WTC11 (cell line): ENCODE measurements at places on chromosomes 13 and 19. TPM values are rescaled to one million over a fixed set of nuclear protein-coding genes. Genes with fewer than 3 reads are reported as not detected.

GRCh38 chr19:46886546-46887239 lies 25.9 kb downstream of the ARHGAP35 start:
- DNase-seq: no peak
- H3K27ac ChIP-seq: peak overlapping the region; percentile 75; the same call in 1 of the 2 replicates
- H3K4me1 ChIP-seq: peaks cover 10% of the 10 kb centered on the region; the same call in 1 of the 2 replicates
- no peak overlapping the region for H3K4me3 ChIP-seq
- no peaks in the 10 kb centered on the region for H3K27me3 ChIP-seq
- H3K36me3 ChIP-seq: peaks cover 14% of the 10 kb centered on the region; the same call in 1 of the 2 replicates

Gene ZNF793
- total RNA-seq: 14.7 to 16.3 TPM (median 15.0 TPM) in 3 replicates

Gene KLK3
- total RNA-seq: 0.13 to 0.25 TPM (median 0.16 TPM) in 3 replicates

DNA sequence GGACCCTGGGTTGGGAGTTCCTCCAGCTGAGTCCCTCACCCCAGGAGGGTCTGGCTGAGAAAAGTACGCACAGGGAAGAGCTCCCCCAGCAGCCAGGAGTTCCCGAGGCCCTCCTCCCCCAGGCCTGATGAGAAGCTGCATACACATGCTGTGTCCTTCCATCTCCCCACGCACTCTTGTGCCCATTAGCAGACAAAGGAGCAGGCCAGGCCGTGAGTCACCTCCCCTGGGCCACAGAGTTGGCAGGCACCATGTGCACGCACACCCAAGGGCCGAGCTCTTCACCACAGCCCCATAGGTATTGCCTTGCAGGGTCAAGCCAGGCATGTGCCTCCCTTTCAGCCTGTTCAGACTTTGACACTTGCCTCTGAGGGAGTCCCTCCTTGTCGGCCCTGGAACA lies 17.5 kb downstream of the MAU2 start:
- no peaks in the 10 kb centered on the region for H3K4me1 ChIP-seq
- no peaks in the 10 kb centered on the region for H3K27me3 ChIP-seq
- no peak for DNase-seq
- H3K36me3 ChIP-seq: peaks cover 27% of the 10 kb centered on the region

GRCh38 chr13:78183732-78184131 lies 265.1 kb upstream of the EDNRB start:
- H3K27ac ChIP-seq: no peak overlapping the region
- H3K4me3 ChIP-seq: no peak overlapping the region
- H3K27me3 ChIP-seq: no peaks in the 10 kb centered on the region
- H3K4me1 ChIP-seq: 0 out of 2 replicates have a peak, but pooled peaks cover 5% of the 10 kb centered on the region
- no peaks in the 10 kb centered on the region for H3K36me3 ChIP-seq
- no peak for DNase-seq

GRCh38 chr13:73522937-73523336 lies 464.1 kb downstream of the KLF5 start:
- no peak overlapping the region for H3K4me3 ChIP-seq
- peak; percentile 18 for DNase-seq
- H3K36me3 ChIP-seq: no peaks in the 10 kb centered on the region
- H3K27ac ChIP-seq: peak overlapping the region; percentile 35
- no peaks in the 10 kb centered on the region; the same call in 1 of the 2 replicates for H3K27me3 ChIP-seq

- no peaks in the 10 kb centered on the region for H3K27me3 ChIP-seq
- H3K4me1 ChIP-seq: peaks cover 2% of the 10 kb centered on the region
- no peaks in the 10 kb centered on the region for H3K36me3 ChIP-seq
- no peak overlapping the region for H3K27ac ChIP-seq
- DNase-seq: no peak
These were observed 200.2 kb downstream of the MTUS2 start for GRCh38 chr13:29020314-29020713.

DNA sequence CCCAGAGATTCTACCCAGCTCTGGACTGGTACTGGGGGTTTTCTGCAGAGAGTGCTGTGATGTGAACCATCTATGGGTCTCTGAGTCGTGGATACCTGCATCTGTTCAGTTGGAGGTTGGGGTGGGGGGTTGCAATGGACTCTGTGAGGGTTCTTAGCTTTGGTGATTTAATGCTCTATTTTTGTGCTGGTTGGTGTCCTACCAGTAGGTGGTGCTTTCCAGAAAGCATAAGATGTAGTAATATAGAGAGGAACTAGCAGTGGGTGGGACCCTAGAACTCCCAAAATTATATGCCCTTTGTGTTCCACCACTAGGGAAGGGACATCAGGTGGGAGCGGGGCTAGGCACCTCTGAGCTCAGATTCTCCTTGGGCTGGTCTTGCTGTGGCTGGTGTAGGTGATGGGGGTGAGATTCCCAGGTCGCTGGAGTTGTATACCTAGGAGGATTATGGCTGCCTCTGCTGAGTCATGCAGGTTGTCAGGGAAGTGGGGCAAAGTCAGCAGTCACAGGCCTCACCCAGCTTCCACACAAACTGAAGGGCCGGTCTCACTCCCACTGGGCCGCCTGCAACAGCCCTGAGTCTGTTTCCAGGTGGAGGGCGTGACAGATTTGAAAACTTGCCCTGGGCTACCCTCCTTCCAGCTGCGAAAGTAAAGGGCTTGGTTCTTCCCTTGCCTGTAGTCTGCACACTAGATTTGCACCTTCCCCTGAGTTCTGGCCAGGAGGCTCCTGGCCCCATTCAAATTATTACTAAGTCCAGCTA lies 573.0 kb upstream of the SLITRK1 start:
- DNase-seq: no peak
- no peak overlapping the region for H3K4me3 ChIP-seq
- no peaks in the 10 kb centered on the region for H3K36me3 ChIP-seq

- DNase-seq: no peak
- no peaks in the 10 kb centered on the region for H3K36me3 ChIP-seq
- peaks cover 2% of the 10 kb centered on the region for H3K4me1 ChIP-seq
- H3K27ac ChIP-seq: no peak overlapping the region
These were observed 159.5 kb downstream of the PRR20E start for GRCh38 chr13:57326532-57326931.

DNA sequence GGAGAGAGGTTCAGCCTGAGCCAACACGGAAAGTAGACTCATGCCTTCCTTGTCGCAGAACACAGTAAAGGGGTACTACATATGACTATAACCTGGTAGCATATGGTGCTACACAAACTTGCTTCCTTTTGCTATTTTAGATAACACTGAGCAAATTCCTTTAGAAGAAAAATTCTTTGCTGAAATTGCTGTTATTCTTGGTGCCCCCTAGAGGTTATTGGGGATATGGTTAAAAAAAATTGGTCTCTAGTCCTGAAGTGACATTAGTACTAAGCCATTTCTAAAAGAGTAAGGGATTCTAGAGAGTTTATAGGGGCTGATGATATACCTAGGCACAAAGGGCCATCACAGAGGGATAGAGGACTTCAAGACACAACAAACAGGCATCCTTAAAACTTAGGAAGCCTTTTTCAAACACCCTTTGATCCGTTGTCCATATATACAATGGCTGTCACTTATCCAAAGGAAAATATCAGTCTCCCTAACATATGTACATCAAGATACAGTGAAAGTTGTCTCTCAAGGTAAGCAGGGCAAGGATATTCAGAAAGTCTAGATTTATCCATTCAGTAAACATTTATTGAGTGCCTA lies 13.9 kb upstream of the HS6ST3 start:
- H3K27ac ChIP-seq: no peak overlapping the region
- peaks cover 12% of the 10 kb centered on the region for H3K4me1 ChIP-seq
- no peak overlapping the region for H3K4me3 ChIP-seq
- H3K36me3 ChIP-seq: no peaks in the 10 kb centered on the region
- no peaks in the 10 kb centered on the region for H3K27me3 ChIP-seq

GRCh38 chr13:43002021-43002420 lies 10.0 kb upstream of the EPSTI1 start:
- H3K4me3 ChIP-seq: no peak overlapping the region
- H3K27me3 ChIP-seq: no peaks in the 10 kb centered on the region
- no peak overlapping the region for H3K27ac ChIP-seq
- H3K36me3 ChIP-seq: no peaks in the 10 kb centered on the region
- DNase-seq: no peak

- no peak for DNase-seq
- peak overlapping the region; percentile 71 for H3K27ac ChIP-seq
- peak overlapping the region; percentile 45 for H3K4me3 ChIP-seq
- peaks cover 59% of the 10 kb centered on the region for H3K4me1 ChIP-seq
These were observed 2.9 kb upstream of the DCUN1D2 start for GRCh38 chr13:113493315-113493951.

Gene HNRNPUL1
- 246 to 282 TPM (median 257 TPM) in 3 replicates for total RNA-seq

GRCh38 chr19:40822161-40822560 lies 23.2 kb downstream of the EGLN2 start:
- peaks cover 14% of the 10 kb centered on the region for H3K27me3 ChIP-seq
- no peak overlapping the region for H3K4me3 ChIP-seq
- H3K36me3 ChIP-seq: no peaks in the 10 kb centered on the region
- H3K27ac ChIP-seq: peak overlapping the region; percentile 68

DNA sequence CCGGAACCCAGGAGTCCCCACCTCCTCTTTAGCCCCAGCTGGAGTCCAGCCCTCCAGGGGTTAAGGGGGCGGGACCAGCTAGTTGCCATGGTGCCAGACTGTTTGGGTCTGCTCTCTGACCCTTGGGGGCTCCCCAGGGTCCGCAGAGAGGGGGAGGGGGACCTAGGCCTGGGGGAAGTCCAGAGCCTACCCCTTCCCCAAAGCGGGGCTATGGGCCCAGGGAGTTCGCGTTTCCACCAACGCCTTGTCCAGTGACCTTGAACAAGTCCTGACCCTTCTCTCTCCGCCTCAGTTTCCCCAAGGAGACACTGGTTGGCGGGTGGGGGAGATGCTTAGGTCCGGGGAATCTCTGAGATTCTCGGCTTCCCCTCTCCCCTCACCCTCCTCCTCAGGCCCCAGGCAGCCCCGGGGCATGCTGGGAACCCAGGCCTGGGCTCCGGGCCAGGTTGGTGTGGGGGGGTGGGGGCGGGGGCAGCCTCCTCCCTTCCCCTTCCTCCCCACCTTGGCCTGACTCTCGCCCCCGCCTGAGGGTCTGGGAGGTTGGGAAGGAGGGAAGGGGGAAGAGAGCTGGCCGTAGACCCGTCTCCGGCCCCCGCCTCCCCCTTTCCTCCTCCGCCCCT lies 2.6 kb upstream of the SPACA6 start:
- peak overlapping the region; percentile 82 for H3K4me3 ChIP-seq
- H3K27ac ChIP-seq: no peak overlapping the region; the same call in 1 of the 2 replicates
- H3K4me1 ChIP-seq: peaks cover 41% of the 10 kb centered on the region
- H3K27me3 ChIP-seq: peaks cover 5% of the 10 kb centered on the region; the same call in 1 of the 2 replicates
- DNase-seq: peak; percentile 76
- peaks cover 7% of the 10 kb centered on the region for H3K36me3 ChIP-seq

GRCh38 chr13:112693831-112694497 lies 4.1 kb downstream of the ATP11A start:
- H3K27ac ChIP-seq: peak overlapping the region; percentile 70
- H3K27me3 ChIP-seq: no peaks in the 10 kb centered on the region; the same call in none of the 2 replicates
- no peak overlapping the region for H3K4me3 ChIP-seq
- peak; percentile 10 for DNase-seq
- no peaks in the 10 kb centered on the region; the same call in 1 of the 2 replicates for H3K36me3 ChIP-seq
- H3K4me1 ChIP-seq: peaks cover 57% of the 10 kb centered on the region

Gene GGN
- total RNA-seq: 2.4 to 3.1 TPM (median 2.7 TPM) in 3 replicates

DNA sequence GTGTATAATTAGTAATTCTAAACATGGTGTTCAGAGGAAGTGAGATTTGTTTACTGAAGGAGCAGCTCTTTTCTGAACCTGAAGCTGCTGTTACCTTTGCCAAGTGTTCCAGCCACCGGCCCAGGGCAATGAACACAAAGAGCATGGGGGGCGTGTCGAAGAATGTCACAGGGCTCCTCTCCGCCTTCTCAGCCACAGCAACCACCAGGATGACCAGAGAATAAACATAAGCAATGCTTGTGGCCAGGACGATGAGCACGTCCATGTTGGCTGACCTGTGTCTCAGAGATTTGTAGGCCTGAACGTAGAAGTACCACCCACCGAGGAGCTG lies 53.1 kb downstream of the ATP7B start:
- H3K4me1 ChIP-seq: peaks cover 5% of the 10 kb centered on the region; the same call in 1 of the 2 replicates
- H3K27ac ChIP-seq: no peak overlapping the region
- H3K27me3 ChIP-seq: no peaks in the 10 kb centered on the region
- DNase-seq: no peak
- H3K36me3 ChIP-seq: no peaks in the 10 kb centered on the region

GRCh38 chr13:98184792-98185191 lies 7.7 kb upstream of the RNF113B start:
- H3K27ac ChIP-seq: no peak overlapping the region
- no peak overlapping the region for H3K4me3 ChIP-seq
- H3K27me3 ChIP-seq: no peaks in the 10 kb centered on the region
- no peaks in the 10 kb centered on the region for H3K36me3 ChIP-seq
- DNase-seq: no peak
- peaks cover 48% of the 10 kb centered on the region for H3K4me1 ChIP-seq

- H3K27ac ChIP-seq: no peak overlapping the region
- no peak overlapping the region for H3K4me3 ChIP-seq
- no peaks in the 10 kb centered on the region for H3K4me1 ChIP-seq
- DNase-seq: no peak
- H3K27me3 ChIP-seq: peaks cover 4% of the 10 kb centered on the region
- H3K36me3 ChIP-seq: no peaks in the 10 kb centered on the region
These were observed 24.9 kb downstream of the ARHGEF7 start for GRCh38 chr13:111139873-111140561.

DNA sequence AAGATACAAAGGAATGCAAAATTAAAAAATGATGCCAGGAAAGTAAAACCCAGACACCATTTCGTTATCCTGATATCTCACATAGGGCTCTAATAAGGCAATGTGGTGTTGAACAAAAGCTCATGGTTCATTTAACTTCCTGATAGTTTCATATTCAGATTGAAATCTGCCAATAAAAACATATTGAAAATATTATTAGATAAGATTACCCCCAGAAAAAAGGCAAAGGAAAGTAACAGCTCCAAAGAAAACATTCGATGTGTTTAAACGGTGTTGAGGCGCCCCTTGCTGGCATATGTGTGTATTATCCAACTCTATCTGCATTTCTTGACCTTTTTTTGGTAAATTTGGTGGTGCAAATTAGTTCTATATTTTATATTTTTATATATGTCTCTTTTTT lies 75.9 kb downstream of the ESD start:
- peak; percentile 32 for DNase-seq
- no peak overlapping the region for H3K4me3 ChIP-seq
- no peaks in the 10 kb centered on the region for H3K27me3 ChIP-seq
- H3K36me3 ChIP-seq: peaks cover 23% of the 10 kb centered on the region
- no peaks in the 10 kb centered on the region for H3K4me1 ChIP-seq
- H3K27ac ChIP-seq: no peak overlapping the region

- DNase-seq: peak; percentile 82
- H3K27me3 ChIP-seq: no peaks in the 10 kb centered on the region
- H3K36me3 ChIP-seq: peaks cover 4% of the 10 kb centered on the region
- no peak overlapping the region for H3K27ac ChIP-seq
- H3K4me1 ChIP-seq: peaks cover 4% of the 10 kb centered on the region; the same call in 1 of the 2 replicates
These were observed 75.3 kb downstream of the CACNA1A start for GRCh38 chr19:13430790-13431582.

Gene CYP4F22
- total RNA-seq: 1.2 to 1.7 TPM (median 1.5 TPM) in 3 replicates
